ENCODE measurements at places on chromosomes 3 and 15.
A peak's percentile ranks its signal among the peaks of the same experiment; 100 is the strongest.

DNA sequence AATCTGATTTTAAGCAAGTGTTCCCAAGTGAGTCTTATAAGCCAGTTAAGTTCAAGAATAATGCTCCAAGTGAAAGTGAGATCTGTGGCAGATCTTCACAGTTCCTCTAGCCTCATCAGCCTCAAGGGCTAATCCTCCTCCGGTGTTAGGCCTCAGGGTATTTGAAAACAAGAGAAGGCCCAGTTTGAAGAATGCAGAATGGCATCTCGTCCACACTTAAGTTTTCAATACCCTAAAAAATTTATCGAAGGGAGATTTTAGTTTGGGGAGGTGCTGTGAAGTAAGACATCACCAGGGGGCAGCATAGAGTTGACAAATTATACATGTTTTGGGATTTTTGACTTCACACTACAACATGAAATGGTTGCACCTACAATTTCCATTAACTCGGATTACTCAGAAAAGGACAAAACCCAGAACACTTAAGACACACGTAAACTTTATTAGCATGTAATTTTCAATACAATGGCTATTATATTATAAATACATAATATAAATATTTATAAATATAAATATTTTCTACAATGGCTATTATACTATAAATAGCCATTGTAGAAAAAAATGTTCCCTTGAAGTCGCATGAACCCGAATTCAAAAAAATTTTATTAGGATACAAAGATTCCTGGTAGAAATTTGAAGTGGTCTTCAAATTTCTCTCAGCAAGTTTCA, 2.3 kb upstream of the TMEM266 start:
- peak; percentile 50 for DNase-seq

DNA sequence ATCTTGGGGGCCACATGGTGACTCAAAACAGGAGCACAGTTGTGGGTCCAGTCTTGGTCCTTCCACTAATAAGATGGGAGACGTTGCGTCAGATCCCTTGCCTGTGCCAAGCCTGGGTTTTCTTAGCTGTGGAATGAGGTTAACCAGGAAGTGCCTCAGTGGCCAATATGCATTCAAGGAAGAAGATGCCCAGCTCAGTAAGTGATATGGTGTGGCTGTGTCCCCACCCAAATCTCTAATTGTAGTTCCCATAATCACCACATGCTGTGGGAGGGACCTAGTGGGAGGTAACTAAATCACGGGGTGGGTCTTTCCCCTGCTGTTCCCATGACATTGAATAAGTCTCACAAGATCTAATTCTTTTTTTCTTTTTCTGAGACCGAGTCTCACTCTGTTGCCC, 6.4 kb downstream of the ALG1L2 start:
- no peak for DNase-seq

DNA sequence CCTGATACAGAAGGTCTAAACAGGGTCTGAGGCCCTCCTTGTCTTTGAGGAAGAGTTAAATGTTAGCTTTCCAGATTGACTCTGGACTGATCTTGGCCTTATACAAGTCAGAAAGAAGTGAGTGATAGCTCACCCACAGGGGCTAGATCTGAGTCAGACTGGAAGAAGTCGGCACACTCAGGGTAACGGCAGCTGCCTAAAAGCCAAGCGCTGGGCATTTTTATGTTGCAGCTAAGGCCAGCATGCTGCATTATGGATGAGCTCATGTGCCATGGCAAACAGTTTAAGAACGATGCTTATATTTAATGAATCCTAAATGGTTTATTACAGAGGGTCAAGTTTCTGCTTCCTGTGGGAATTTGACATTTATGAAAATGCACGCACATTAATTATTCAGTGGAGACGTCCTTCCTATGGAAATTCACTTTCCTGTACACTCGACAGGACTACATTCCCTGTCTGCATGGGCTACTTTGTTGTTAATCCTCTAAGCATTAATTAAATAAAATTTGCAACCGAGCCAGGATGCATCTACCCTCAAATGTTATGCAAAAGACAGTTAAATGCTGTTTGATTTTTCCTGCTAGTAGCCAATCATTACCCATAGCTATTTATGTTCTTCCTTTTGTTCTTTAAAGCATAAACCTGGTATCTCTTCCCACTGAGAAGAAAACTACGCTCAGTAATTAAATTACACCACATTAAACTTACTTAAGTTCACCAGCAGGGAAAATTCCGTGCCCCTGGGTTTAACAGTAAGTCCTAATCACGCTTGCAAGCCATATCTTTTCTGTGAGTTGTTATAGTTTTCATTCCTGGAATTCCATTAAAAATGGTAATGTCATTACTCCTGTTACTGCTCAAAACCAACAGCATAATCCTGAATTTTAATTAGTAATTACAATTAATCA, 762.7 kb upstream of the CFAP20DC start:
- no peak for DNase-seq

DNA sequence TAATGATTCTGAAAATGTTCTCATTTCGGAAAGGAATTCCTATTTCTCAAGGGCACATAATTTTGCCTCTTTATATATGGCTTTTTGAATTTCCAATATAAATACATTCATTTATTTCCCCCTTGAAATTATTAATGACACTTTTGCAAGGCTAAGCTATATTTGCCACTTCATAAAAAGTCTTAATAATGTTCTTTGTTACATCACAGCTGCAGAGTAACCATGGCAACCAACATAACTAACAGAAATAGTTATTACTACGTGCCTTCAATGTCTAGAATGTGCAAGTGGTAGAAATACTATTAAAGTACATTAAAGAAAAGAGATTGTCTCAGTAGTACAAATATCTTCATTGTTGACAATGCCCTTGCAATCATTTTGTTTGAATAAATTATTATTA, 471.8 kb downstream of the C3orf38 start:
- no peak for DNase-seq

DNA sequence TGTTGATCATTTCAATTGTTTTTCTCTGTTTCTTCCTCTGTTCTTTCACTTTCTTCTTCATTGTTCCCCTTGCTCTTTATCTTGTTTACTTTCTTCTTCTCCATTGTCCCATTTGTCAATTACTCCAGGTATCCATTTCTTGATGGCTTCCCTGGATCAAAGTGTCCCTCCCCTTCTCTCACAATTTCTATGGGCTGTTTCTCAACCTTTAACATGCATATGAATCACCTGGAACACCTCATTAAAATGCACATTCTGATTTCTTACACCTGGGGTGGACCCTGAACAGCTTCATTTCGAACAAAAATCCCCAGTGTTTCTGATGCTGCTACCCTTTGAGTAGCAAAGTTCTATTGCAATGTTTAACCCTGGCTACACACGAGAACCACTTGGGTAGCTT, 454.8 kb downstream of the EPHA6 start:
- no peak for DNase-seq

GRCh38 chr3:12907296-12907695, 65.9 kb upstream of the RPL32 start:
- DNase-seq = no peak

- DNase-seq = no peak
Observed at GRCh38 chr15:48337607-48338006, 6.4 kb downstream of the DUT start.

- no peak for DNase-seq
Observed at GRCh38 chr3:47536221-47536891, 22.8 kb upstream of the ELP6 start.

DNA sequence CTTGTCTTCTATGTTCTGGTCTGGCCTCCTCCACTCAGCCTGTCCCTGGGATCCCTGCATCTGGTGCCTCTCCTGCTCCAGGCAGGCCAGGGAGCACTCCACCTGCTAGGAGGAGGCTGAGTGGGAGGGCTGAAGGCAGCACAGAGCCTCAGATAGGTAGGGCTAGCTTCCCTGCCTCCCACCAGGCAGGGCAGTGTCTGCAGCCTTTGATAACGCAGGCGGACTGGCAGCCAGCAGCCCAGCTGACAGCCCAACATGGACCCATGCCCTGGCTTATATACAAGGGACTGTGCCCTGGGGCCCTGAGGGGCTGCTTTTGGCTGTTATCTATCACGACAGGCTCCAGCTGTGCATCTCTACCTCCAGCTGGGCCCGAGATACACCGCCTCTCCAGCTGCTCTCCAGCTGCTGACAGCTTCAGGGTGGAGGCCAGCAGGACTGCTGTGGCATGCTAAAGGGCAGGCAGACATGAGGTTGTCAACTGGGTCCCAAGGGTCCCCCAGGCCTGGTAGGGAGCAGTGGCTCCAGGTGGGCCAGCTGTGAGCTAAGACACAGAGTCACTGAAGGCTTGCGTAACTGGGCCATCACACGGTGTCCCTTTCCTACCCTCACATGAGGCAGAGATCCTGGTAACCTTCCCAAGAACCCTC, 5.2 kb upstream of the CLK3 start:
- peak; percentile 16 for DNase-seq

- DNase-seq = no peak
Observed at GRCh38 chr3:81886081-81886480, 124.6 kb upstream of the GBE1 start.

DNA sequence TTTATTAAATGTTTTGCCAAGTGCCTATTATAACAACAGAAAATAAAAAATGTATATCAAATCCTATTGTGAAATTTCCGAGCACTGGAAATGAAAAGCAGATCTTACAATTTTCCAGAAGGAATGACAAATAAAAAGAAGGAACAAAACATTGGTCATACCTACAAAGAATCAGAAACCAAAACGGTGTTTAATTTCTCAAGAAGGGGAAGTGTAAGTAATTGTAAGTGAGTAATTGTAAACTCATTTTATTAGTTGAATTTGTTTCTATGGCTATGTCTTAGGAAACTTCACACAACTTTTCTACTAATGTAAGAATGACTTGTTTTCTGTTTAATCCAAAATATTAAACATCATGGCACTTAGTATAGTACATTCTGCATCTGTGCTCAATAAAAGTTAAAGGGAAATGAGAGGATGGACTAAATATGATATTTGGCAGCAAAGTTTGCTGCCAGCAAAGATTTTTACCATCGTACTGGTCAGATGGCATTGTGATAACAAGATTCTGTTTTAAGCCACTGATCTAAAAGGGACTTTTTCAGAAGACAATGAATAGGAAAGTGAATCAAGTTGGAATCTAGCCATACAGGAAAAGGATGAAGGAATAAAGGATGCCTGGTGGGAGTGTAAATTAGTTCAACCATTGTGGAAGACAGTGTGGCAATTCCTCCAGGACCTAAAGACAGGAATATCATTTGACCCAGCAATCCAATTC, 232.4 kb downstream of the NFKBIZ start:
- DNase-seq = no peak

GRCh38 chr15:61034678-61035291, 194.3 kb downstream of the RORA start:
- no peak for DNase-seq

DNA sequence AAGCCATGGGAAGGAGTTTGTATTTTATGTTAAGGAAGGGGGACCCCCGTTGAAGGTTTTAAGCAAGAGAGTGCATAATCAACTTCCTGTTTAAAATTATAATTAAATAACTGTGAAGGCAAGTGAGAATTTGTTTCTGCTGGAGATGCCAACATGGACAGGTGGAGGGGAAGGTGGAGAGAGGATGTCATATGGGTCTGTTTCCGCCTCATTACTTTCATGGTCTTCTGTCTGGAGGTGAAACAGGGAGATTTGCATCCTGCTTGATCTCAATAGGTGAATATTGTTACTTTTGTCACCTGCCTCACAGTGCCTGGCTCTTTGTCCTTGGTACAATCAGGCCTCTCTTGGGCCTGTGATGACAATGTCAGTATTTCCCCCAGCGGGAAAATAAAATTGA, 300.6 kb upstream of the LMCD1 start:
- no peak for DNase-seq

- DNase-seq = no peak
Observed at GRCh38 chr3:128395500-128396162, 71.1 kb downstream of the DNAJB8 start.

GRCh38 chr3:87491843-87492242, 215.5 kb upstream of the POU1F1 start:
- no peak for DNase-seq

DNA sequence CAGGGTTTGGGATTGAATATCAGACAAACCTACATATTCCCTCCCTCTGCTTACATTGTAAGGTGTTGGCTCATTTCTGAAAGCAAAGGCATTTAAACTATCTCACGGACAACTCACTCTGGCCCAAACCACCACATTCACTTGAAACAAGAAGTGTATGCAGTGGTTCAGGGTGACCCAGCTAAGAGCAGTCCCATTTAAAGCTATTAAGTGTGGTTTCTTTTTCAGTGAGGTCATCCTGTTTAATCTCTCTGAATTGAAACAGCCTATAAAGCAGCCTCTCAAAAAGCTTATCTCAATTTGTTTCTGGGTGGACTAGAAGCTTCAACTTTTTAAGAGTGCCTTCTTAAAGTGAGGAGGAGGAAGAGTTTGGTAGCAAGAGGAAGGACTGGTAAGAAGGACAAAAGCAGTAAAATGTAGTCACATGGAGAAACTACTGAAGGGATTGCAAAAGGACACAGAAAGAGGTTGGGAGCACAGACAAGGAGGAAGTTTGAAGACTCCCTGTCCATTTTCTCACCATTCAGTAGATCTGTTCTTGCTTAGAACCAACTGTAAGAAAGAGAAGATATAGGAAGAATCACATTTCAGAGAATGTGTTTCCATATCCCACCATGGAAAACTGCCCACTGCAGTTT, 151.6 kb downstream of the TMCO5A start:
- no peak for DNase-seq

GRCh38 chr3:4856136-4856535, 123.1 kb upstream of the BHLHE40 start:
- no peak for DNase-seq

GRCh38 chr3:58667704-58668103, 1.1 kb upstream of the FAM3D start:
- no peak for DNase-seq

Measured in NCI-H2171 (cell line).